ENCODE measurements at places on chromosomes 16 and 17. TPM values are rescaled to one million over a fixed set of nuclear protein-coding genes. Genes with fewer than 3 reads are reported as not detected.

Gene SOX8
- 0.12 TPM for total RNA-seq

Gene PRR15L
- not detected for total RNA-seq

DNA sequence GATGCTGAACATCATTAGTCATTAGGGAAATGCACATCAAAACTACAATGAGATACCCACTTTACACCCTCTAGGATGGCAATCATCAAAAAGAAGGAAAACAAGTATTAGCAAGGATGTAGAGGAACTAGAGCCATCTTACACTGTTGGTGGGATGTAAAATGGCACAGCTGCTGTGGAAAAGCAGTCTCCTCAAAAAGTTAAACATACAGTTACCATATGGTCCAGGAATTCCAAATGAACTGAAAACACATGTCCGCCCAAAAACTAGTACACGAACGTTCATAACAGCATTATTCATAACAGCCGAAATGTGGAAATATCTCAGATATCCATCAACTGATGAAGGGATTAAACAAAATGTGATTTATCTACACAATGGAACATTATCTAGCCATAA is 7.0 kb downstream of the FBF1 start:
- no peak for DNase-seq

Gene TBC1D3I
- total RNA-seq = not detected

- no peak for DNase-seq
These were observed 354.4 kb downstream of the SNX29 start for GRCh38 chr16:12330946-12331345.

Gene TUBB3
- 304 TPM for total RNA-seq

Gene CES5A
- total RNA-seq = not detected

DNA sequence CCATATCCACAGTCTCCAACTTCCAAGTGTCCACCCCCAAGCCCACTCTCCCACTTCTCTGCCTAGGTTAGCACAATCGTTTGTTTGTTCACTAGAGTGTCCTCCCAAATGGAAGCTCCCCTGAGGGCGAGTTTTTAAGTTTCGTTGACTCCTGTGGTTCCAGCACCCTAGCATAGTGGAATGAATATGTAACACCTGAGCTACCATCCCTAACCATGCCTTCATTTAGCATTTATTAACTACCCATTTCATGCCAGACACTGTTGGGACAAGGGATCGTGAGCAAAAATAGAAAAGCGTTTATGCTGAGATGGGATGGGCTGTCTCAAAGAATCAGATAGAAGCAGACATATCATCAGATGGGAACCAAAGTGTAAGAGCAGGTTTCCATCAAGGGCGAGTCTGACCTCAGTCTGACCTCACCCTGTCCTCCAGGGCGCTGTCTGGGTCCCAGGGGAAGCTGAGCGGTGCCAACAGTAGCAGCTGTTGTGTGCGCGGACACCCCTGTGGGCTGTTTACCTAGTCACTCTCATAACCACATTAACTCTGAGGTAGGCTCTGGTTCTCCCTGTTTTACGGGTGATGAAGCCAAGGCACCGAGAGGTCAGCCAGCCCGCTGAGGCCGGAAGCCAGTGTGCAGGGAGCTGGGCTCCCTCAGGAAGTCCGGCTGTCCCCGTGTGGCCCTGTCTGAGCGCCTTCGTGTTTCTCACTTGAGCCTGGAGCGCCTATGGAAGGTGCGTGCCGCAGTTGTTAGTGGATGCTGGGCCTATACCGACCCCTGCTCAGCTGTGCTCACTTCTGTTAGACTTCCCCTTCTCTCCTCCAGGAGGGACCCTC is 6.2 kb downstream of the CNP start:
- no peak for DNase-seq

GRCh38 chr16:67719778-67720144 is 645 bp upstream of the GFOD2 start:
- DNase-seq = peak; percentile 30

Gene ABCA8
- not detected for total RNA-seq

Gene TPSG1
- total RNA-seq = 1.1 TPM

Gene CA7
- total RNA-seq = not detected

DNA sequence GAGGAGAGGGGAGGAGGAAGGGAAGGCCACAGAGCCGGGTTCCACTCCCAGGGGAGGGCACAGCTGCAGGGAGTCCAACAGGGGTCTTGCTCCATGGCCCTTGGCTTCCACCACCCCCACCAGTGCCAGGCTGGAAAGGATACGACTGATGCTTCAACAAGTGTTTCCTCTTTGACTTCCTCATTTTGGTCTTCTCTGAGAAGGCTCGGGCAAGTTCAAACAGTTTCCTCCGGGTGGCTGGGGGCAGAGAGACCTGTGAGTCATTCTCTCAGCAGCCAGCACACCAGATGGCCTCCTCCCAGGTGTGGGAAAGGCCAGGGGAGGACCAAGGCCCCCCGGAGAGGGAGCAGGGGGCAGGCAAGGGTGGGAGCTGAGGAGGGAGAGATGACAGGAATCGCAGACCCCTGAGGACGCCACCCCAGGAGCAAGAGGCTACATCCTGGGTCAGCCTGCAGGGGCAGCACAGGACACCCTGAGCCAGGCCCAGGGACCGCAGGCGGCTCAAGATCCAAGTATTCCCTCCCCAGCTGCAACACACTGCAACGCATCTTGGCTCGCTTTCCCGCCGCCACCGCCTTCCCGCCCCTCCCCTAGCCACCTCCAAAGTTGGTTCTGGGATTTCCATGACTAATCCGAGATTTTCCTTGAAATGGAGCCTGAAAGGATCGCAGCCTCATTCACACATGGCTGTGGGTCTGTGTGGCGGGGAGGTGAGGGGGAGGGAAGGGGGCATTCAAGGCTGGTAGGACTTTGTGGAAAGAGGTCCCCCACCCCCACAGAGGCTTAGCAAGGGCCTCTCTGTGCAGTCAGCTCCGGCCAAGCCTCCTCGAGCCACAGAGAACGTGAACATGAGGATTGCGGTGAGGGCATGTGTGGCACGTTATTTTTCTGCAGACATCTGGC is 18.4 kb upstream of the MRPS23 start:
- DNase-seq = peak; percentile 98

DNA sequence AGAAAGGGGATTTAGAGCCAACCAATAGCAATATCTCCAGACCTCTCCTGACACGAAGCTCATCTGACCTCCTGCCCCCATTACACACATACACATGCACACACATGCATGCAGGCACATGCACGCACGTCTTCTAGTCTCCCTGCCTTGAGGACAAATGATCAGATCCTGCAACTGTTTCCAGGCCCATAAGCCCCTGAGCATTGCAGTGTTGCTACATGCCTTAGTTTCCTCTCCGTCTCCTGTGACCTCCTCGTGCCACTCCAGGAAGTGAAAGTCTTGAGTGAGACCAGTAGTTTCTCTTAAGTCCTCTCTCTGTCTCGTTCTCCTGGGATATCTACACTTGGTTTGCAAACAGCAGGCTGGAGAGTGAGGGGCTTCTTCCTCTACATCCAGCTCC is 8.2 kb downstream of the CIITA start:
- no peak for DNase-seq

Gene CLEC19A
- 0.68 TPM for total RNA-seq

Gene C17orf78
- total RNA-seq = not detected

GRCh38 chr16:88430524-88431446 is 22.3 kb upstream of the ZFPM1 start:
- DNase-seq = no peak

GRCh38 chr16:86752582-86753175 is 174.3 kb downstream of the FOXL1 start:
- no peak for DNase-seq

DNA sequence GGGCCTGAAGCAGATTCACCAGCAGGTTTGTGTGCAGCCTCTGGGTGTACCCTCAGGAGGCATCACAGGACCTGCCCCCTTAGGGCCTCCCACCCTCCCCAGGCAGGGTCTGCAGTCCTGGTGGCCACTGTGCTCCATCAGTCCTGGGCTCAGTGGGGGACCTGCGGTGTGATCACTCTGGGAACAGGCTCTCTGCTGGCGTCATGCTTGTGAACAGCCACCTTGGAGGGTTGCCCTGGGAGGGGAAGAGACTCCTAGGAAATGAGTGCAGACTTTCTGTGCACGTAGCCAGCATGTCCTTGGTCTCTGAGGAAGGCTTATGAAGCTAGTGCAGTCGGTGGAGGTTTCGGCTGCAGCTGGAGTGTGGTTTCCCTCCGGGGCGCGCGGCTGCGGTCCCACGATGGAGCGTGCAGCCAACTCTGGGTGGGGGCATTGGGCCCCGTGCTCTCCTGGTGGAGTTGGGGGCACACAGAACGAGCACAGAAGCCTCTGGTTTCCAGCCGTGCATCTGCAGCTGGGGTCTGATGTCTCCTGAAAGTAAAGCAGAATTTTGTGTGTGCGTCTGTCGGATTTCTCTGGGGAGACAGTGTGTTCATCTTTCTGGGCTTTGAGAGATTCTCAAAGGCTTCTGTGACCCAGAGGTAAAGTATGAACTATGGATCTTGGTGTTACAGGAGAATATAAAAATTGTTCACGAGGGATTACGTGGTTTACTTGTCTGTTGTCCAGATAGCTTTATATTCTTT is 68.1 kb upstream of the ZNF750 start:
- no peak for DNase-seq

Gene CHD9NB
- 1.6 TPM for total RNA-seq

- DNase-seq = no peak
These were observed 2.8 kb downstream of the DHRS7C start for GRCh38 chr17:9788601-9789000.

- no peak for DNase-seq
These were observed 30.5 kb downstream of the RPGRIP1L start for GRCh38 chr16:53673189-53673588.

Data from H4 (cell line).